A549 treated with Hydrocortisone at 1 μM for 4 hours (cell line): ENCODE measurements at places on chromosomes 2 and 18. TPM values are rescaled to one million over a fixed set of nuclear protein-coding genes. Genes with fewer than 3 reads are reported as not detected.

RMND5A gene
- 21.7 to 29.2 TPM (median 26.3 TPM) in 5 replicates for total RNA-seq

SERPINB7 gene
- total RNA-seq: 1.3 to 3.3 TPM (median 2.2 TPM) in 5 replicates

CHRNA1 gene
- not detected in 5 replicates for total RNA-seq

FBLN7 gene
- 0.44 to 0.66 TPM (median 0.56 TPM) in 5 replicates for total RNA-seq

TEKT4 gene
- total RNA-seq: not detected in 5 replicates

TBR1 gene
- 0.03 to 0.07 TPM (median 0.04 TPM) in 4 of 5 replicates, not detected in the other for total RNA-seq

MC4R gene
- not detected in 5 replicates for total RNA-seq

IKZF2 gene
- total RNA-seq: 0.05 to 0.37 TPM (median 0.27 TPM) in 5 replicates

NMUR1 gene
- not detected in 5 replicates for total RNA-seq

PJVK gene
- total RNA-seq: 1.5 to 2.2 TPM (median 1.5 TPM) in 5 replicates

LOXHD1 gene
- total RNA-seq: not detected in 5 replicates

CXCR1 gene
- not detected in 5 replicates for total RNA-seq

ITGAV gene
- total RNA-seq: 47.8 to 94.8 TPM (median 88.2 TPM) in 5 replicates
